ENCODE measurements at places on chromosomes 7 and 10.

DNA sequence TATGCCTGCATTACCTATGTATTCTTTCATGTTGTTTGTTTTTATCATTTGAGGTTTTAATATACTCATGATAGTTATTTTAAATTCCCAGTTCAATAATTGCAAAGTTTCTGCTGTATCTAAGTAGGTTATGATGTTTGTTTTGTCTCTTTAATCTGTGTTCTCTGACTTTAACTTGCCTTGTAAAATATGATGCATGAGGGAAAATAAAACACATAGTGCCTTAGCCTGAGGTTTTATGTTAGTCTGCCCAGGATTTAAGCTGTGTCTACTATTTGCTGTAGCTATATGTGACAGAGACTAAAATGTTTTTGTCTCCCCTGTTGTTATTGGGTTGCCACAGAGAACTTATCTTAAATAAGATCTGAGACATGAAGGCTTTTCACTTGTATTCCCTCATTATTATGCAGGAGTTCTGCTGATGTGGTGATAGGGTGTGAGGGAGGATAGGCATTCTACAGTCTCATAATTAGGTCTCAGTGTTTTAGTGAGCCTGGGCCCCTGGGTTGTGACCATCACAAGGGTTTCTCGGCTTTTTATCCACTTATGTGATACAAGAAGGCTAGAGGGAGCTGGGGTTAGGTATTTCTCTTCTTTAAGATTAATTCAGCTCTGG lies 582.5 kb downstream of the CNTNAP2 start:
- no peak for DNase-seq

DNA sequence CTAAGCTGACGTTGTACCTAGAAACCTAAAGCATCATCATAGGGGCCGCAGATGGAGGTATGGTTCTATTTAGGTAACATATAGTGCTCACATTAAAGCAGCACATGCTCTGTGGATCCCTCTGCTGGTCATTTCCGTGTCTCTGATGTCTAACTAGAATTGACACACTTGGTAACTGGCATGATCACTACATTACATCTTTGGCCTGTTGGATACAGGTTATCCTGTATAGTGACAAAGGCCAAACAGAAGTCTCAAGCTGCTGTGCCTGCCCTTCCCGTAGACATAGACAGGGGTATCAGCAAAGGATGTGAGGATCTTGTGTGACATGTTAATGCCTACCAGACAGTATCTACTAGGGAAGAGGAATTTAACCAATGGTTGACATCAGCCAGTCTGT lies 51.2 kb downstream of the KIF5B start:
- peak; percentile 59 for DNase-seq

GRCh38 chr7:126760914-126761577 lies 491.7 kb downstream of the GRM8 start:
- no peak for DNase-seq

DNA sequence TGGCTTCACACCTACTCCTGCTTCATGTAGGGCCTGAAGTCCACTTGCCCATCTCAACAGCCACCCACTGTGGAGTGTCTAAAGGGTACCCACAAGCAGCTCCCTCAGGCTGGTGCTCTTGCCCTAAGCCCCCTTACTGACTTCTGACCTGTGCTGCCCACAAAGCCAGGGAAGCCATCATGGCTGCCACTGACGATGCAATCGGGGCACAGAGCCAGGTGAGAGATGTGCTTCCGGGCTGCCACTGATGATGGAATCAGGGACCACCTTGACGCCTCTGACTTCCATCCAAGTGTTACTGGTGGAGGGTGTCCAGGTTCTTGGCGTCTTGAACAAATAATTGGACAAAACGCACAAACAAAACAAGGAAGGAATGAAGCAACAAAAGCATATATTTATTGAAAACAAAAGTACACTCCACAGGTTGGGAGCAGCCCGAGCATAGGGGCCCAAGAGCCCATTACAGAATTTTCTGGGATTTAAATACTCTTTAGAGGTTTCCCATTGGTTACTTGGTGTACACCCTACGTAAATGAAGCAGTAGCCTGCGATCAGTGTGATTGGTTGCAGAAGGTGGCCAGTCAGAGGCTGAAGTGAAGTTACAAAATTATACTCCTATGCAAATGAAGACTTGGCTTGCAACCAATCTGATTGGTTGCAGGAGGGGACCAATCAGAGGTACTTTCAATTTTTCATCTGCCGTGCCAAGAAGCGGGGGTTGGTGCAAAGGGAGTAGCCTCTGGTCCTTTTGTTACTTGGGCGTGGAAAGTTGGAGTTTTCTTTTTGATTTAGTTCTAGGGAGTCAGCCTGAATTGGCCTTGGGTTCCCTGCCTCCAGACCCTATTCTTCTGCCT lies 4.5 kb downstream of the CPA2 start:
- no peak for DNase-seq

GRCh38 chr7:86976958-86977357 lies 82.5 kb downstream of the ELAPOR2 start:
- DNase-seq, result no peak

GRCh38 chr7:34747867-34748727 lies 90.1 kb downstream of the NPSR1 start:
- no peak for DNase-seq

- DNase-seq, result peak; percentile 50
These were observed 130.9 kb downstream of the SND1 start for GRCh38 chr7:127782654-127783559.

DNA sequence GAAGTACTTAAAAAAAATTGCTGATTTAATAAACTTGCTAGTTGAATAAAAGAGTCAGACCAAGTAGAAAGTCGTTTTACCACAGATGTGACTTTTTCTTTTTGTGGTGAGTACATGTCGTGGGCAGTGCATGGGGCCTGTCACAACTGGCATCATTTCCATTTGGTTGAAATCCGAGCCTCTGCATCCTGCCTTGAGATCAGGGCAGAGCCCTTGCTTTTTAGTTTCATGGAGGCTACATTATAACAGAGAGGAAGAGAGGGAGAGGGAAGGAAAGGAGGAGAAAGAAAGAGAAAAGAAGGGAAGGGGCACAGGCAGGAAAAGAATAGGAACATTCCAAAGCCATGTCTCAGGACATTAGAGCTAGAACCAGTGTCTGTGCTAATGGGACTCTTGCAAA lies 20.4 kb upstream of the INSYN2A start:
- peak; percentile 39 for DNase-seq

GRCh38 chr10:17122726-17123661 lies 6.6 kb downstream of the CUBN start:
- DNase-seq, result no peak
